Bone marrow (tissue), 2 donors: ENCODE measurements at places on chromosomes 11 and 22.
A peak's percentile ranks its signal among the peaks of the same experiment; 100 is the strongest.

GRCh38 chr11:22162756-22163155 lies 30.1 kb upstream of the ANO5 start:
- DNase-seq, result no peak

DNA sequence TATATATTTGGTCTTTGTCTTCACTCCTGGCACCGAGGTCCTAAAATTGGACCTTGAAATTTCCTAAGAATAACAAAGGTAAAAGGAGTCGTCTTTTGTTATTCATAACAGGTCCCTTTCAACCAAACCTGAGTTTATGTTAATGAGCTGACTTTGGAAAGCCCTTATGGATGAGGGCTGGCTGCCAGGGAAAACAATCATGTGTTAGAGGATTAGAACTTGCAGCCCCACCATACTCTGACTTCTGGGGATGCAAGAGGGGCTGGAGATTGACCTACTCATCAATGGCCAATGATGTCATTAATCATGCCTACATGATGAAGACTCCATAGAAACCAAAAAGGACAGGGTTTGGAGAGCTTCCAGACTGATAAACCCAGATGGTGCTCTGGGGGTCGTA lies 118.9 kb downstream of the MRTFA start:
- DNase-seq, result no peak

- DNase-seq, result no peak
Observed at GRCh38 chr11:63521896-63522295, 14.7 kb upstream of the PLAAT4 start.

- DNase-seq, result no peak
Observed at GRCh38 chr22:35725521-35725920, 7.8 kb downstream of the APOL5 start.

DNA sequence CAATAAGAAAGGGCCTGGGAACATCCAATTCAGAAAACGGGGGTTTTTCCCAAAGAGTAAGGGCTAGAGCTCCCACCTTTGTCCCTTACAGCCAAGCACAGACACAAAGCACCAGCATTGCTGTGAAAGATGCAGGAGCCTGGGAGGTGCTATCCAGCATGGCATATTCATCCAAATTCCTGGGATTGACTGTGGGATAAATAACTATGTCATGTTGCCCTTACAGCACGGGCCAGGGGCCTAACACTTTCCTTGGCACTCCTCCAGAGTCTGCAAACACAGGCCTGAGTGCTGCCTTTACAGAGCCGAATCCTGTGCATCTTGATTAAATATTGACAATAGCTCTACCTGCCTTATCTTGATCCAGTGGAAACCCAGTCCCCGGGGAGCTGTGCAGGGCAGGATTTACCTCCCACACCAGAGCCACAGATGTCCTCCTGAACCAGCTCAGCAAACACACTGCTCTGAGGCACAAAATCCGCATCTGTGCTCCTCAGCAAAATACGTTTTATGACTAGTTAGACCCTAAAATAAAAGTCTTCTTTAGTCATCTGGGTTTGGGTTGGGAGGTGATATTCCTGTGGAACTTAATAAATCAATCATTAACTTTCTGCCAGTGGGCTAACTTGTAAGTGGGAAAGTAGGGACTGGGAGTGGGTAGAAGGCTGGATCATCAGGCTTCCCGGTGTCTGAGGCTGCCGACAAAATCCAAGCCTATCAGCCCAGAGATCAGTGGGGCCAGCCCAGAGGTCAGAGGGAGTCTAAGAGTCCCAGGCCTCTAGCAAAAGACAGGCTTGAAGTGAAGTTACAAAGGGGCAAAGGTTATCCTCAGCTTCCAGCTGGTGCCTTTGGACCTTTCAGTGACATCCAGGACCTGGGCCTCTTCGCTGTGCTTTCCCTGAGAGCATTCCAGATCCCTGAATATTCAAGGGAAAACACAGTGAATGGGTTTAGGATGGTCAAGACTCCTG lies 36.5 kb downstream of the POU2AF3 start:
- DNase-seq, result no peak

GRCh38 chr11:95140397-95141033 lies 50.9 kb downstream of the ENDOD1 start:
- DNase-seq, result no peak

DNA sequence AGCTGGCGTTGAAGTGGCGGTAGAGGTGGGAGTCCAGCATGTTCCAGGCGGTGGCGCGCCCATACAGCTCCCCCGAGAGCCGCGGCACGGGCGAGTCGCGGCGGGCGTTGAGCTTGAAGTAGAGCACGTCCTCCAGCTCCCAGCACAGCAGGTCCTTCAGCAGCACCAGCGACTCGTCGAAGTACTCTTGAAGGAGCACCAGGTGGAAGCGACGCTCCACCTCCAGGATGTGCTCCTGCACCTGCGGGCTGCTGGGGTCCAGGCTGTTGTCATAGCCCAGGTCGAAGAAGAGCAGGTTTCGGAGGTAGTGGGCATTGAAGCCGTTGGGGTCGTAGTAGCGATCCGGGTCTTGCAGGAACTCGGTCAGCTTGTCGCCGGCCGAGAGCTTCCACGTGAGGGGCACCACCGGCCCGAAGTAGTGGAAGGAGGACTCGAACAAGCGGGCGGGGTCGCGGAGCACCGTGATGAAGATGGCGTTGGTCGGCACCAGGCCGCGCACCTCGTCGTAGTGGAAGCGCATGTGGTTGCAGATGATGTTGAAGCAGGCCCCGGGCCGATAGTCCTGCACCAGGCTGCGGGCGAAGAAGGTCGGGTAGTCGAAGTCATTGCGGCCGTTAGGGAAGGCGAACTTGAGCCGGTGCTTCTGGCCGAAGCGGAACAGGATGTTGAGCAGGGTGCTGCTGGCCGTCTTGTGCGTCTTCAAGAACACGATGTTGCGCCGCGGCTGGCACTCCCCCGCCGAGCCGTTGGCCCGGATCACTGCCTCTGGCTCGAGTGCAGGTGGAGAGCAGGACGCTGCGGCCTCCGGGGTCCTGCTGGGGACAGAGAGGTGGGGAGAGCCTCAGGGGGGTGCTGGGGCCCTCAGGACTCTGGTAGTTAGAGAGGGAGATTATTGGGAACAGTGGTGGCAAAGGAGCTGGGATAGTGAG lies 9.0 kb upstream of the SEC14L6 start:
- DNase-seq, result no peak

DNA sequence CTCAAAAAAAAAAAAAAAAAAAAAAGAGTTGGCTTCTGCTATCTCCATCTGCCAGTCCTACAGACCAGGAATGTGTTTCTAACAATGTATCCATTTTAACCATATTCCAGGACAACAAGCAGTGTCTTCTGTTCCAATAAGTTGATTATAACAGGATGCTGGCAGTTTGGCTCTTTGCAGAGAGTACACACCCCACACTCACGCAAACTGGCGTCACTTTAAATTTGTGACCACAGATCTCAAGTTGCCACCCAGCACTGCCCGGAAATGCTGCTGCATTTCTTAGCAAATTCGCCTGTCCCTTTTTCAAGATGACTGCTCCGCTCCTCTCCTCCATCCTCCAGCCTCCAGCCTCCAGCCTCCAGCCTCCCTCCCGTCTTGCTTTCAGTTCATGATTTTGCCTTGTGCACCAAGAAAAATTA lies 44.3 kb downstream of the SCGB1A1 start:
- no peak for DNase-seq

DNA sequence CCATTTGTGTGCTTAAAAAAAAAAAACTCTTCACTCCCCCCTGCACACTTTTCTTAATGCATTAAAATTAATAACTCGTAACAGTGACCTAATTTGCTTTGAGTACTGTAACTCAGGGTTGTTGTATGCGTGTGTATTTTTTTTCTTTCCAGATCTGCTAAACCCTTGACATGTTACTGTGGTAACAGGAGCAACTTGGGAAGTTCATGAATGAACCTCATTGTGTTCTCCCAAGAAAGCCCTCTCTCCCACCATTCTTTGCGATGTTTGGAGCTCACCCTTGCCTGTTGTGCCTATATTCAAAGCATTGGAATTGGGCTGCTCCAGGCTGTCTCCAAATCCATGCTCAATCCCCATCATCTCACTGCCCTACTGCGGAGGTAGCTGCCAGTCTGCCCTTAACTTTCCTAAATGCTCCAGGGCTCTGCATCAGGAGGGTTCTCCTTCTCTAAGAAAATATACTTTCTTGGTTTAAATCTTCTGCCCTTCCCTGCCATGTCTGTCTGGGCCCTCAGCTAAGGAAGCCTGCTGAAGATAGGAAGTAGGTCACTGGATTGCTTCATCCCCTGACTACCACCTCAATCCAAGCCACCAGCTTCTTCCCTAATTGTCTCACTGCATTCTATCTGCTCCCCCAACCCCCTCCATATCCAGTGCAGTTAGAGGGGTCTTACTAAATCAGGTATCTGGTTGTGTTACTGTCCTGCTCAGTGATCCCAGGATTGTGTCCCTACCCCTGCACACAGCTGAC lies 70.3 kb downstream of the KIRREL3 start:
- no peak for DNase-seq

DNA sequence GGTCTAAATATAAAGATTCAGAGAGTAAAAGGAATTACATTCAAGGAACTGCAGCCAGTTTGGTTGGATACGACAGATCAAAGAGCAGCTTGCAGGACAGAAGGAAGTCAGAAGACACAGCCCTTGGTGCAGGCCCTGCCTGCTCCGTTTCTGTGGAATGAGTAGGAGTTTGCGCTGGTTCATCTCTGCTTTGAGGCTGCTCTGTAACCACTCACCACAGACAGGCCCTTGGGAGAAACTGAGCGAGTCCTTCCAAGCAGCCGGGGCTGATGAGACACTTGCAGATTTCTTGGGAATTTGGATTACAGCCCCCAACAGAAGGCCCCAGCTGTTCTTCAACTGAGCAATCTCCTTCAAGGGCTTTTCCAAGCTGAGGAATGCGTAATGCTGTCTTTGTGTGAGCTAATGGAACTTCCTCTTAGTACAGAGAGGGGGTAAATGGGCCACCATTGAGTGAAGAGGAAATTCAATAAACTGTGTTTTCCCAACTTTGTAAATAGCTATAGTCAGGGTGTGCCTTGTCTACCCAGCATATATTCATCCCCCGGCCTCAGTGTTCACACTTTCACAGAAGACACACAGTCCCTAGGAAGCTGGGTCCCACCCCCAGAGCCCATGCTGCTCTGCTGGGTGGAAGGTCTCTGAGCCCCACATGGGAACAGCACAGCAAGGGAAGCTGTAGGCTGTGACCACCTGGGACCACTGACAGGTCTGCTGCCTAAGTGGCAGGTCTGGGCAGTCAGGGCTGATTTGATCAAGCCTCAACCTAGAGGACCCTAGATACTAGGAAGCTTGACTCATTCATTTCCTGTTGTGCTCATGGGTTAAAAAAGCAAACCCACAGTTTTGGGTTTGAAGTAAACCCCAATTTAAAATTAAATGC lies 16.6 kb downstream of the IL10RA start:
- peak; percentile 76 for DNase-seq

- DNase-seq, result peak; percentile 76
Observed at GRCh38 chr11:94543695-94544645, at the start of gene FUT4. Gene FUT4 (plus strand): TSS chr11:94543921. CDS start chr11:94544134, 213 bp downstream.

GRCh38 chr11:45473341-45473895 lies 187.3 kb upstream of the SYT13 start:
- no peak for DNase-seq

DNA sequence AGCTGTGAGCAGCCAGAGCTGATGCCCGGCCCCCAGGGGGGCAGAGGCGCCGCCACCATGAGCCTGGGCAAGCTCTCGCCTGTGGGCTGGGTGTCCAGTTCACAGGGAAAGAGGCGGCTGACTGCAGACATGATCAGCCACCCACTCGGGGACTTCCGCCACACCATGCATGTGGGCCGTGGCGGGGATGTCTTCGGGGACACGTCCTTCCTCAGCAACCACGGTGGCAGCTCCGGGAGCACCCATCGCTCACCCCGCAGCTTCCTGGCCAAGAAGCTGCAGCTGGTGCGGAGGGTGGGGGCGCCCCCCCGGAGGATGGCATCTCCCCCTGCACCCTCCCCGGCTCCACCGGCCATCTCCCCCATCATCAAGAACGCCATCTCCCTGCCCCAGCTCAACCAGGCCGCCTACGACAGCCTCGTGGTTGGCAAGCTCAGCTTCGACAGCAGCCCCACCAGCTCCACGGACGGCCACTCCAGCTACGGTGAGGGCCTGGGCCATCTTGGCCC lies 6.1 kb downstream of the CDC42EP1 start:
- no peak for DNase-seq

GRCh38 chr11:110716361-110716760 lies 4.1 kb upstream of the ARHGAP20 start:
- no peak for DNase-seq

GRCh38 chr22:30205281-30206115 lies 41.1 kb downstream of the LIF start:
- no peak for DNase-seq

- DNase-seq, result no peak
Observed at GRCh38 chr11:100224541-100225034, 462.5 kb upstream of the ARHGAP42 start.
